AG09309 (cell line): ENCODE measurements at places on chromosomes 7 and 10.
A peak's percentile ranks its signal among the peaks of the same experiment; 100 is the strongest.

DNA sequence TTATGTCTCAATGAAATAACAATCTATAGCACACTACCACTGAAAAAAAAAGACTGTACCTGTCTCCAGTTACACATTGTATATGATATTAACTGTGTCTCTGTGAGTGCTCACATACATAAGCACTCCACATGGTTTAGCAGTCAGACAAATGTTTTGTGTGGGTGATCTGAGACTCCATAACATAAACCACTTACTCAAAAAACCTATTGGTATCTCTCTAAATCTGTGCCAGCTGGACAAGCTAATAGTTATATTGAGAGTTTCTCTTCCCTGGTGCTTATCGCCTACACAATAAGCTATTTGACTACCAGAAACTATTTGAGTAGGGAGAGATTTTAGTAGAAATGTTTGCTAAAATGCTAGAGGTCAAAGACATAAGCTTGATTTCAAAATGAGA lies 190.1 kb upstream of the AGR3 start:
- no peak for DNase-seq

DNA sequence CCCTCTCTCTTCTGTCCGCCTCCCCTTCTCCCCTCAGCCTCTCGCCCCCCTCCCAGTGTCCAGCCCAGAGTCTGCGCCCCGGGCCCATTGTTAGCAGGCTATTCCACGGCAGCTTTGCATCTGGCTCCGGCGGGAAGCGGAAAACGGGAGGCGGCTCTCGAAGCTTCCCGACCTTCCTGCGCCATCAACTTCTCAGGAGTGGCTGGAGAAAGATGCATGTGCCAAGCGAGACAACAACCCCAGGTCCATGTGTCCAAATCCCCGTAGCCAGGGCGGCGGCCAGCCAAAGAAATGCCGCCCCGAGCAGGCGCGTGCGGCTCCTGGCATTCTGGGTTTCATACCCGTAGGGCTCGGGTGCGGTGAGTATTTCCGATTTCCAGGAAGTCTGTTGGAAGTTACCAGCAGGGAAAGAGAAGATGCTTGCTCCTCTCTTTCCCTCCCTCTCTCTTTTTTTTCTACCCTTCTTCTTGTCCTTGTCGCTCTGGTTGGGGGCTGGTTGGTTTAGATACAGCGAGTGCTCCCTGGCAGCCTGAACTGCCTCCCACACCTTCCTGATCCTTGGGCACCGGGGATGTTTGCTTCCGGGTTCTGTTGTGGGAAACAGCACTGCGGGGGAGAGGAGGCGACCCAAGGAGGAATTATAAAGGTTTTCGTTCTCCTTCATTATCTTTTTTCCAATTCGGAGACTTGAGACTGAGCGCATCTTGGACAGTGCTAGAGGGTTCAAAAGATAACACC lies 1.2 kb upstream of the HOXA2 start:
- DNase-seq = no peak

DNA sequence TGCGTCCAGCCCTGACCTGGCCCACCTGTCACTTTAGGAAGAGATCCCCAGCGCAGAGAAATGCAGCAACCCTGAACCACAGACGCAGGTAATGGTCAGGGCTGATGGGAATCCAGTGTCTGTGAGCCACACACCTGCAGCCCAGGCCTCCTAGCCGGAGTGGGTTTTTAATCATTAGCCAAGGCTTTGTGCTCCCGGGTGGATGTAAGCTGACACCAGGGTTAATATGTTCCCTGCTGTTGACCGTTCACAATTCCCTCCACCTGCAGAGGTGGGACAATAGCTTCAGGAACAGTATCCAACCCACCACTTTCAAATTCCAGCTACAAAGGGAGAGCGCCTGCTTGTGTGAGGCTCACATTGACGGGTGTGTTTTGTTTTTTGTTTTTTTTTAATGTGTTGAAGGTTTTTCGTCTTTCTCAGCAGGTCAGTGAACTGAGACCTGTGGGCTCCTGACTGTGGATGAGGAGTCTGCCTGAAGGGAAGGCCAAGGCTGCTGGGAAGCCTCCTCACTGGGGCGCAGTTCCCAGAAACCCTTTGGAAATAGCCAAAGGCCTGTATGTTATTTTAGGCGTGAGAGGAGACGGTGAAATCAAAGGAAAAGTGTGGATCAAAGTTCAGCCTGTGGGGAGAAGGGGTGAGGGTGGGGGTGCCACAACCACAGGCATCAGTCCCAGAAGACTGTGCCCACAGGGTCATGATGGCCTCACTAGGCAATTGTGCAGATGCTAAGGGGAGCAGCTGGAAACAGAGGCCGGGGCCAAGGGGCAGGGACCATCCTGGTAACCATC lies 111.1 kb downstream of the TNS3 start:
- no peak for DNase-seq

DNA sequence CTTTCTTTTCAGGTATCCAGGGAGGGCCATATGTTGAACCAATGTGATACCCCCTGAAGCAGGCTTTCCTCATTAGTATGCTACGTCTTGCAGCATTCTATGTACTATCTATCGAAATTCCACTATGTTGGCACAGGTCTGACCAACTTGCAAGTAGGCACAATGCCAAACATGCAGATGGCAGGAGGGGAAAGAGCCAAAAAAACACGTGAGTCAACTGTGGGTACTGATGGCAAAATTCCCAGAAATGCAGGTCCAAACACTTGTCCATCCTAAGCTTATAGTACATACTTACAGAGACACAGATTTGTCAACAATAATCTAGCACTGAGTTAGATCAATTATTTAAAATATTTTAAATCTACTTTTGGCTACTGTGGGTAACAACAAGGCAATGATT lies 394.9 kb downstream of the DGKB start:
- DNase-seq = peak; percentile 21

GRCh38 chr7:42217548-42217947 lies 19.5 kb downstream of the GLI3 start:
- no peak for DNase-seq

- no peak for DNase-seq
Observed at GRCh38 chr7:106462365-106462859, 177.6 kb upstream of the NAMPT start.

- DNase-seq = no peak
Observed at GRCh38 chr7:105719395-105719794, 138.1 kb upstream of the EFCAB10 start.

GRCh38 chr10:118497227-118497626 lies 98.2 kb downstream of the PRLHR start:
- no peak for DNase-seq
